ENCODE measurements at places on chromosomes 4 and X.

DNA sequence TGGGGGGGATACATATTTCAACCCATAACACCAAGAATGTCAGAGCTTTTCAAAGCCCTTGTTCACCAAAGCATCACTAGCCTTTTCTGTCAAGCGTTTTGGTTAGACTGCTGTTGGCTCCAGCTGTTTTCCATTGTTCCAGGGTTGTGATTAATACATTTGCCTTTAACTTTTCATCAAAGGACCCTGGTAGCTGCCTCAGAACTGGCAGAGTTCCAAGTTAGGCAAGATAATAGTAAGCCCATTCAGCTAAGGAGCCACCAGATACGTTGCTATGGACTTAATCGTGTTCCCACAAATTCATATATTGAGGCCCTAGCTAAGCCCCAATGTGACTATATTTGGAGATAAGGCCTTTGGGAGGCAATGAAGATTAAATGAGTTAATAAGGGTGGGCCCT, 37.1 kb downstream of the ENOPH1 start:
- no peak for DNase-seq

- no peak for DNase-seq
Measured at GRCh38 chr4:28248269-28248668, 1387.6 kb downstream of the STIM2 start.

DNA sequence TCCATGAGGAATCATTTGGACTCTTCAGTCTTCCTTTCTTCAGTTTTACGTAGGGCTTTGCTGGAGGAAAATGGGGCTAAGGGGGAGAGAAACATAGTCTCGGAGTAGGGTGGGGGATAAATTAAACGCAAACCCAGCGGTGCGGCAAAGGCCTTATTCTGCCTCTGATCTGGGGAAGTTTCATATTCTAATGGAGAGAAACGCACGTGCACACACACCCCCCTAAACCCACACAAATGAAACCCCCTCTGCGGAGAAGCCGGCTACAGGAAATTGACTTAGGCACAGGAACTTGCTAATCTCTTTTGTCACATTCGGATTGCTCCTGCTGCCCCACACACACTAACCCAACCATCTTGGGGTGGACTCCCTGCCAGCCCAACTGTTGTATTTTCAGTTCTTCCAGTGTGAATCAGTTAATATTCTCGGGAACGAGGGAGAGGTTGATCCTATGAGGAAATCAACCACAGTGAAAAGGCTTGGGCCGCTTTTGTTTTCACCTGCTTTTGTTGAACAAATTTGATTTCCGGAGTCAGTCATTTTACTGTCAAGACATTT, at the start of gene RHOH:
TSS of gene RHOH (plus strand) at position 308 of the 558 bp plus-strand sequence. CDS start 46,356 bp downstream, outside the sequence.
- peak; percentile 86 for DNase-seq

DNA sequence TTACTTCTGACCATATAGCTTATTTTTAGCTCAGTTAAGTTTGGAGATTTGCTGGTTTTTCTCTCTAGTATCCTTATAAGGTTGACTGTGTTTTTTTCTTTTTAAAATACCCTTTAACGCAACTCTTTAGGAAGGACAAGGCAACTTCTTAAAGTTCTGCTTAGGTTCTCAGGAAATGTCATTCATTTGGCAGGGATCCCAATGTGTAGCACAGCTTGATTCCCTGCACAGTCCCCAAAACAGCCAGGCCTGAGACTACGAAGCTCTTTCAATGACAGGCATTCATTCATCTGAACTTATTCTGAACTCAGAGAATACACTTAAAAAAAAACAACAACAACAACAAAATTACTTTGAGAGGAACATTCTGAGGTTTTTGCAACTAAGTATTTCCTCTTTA, 1765.8 kb downstream of the PCDH7 start:
- DNase-seq: no peak

DNA sequence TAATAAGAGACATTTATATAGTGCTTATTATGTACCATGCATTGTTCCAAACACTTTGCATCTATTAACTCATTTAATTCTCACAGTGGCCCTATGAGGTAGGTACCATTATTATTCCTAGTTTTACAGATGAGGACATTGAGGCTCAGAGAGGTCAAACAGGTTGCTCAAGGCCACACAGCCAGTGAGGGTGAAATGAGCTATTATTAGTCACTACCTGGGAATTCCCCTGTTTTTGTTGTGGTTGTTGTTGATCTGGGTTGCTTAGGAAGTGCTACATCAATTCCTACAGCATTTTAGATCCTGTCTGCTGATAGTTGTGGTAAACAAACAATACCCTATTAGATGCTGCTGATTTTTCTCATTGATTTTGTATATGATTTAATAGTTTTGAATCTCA, 41.2 kb downstream of the APLN start:
- DNase-seq: no peak

All from T-helper 2 cell (primary cell).